ENCODE measurements at places on chromosomes 11 and 22. TPM values are rescaled to one million over a fixed set of nuclear protein-coding genes. Genes with fewer than 3 reads are reported as not detected.
A peak's percentile ranks its signal among the peaks of the same experiment; 100 is the strongest.

- H3K27me3 ChIP-seq: no peaks in the 10 kb centered on the region
- H3K36me3 ChIP-seq: peaks cover 5% of the 10 kb centered on the region
- no peak overlapping the region for H3K4me3 ChIP-seq
- H3K27ac ChIP-seq: no peak overlapping the region
These were observed 309.8 kb downstream of the TTC28 start for GRCh38 chr22:28369854-28370253.

ZNF214 gene
- total RNA-seq: 5.0 TPM

DNA sequence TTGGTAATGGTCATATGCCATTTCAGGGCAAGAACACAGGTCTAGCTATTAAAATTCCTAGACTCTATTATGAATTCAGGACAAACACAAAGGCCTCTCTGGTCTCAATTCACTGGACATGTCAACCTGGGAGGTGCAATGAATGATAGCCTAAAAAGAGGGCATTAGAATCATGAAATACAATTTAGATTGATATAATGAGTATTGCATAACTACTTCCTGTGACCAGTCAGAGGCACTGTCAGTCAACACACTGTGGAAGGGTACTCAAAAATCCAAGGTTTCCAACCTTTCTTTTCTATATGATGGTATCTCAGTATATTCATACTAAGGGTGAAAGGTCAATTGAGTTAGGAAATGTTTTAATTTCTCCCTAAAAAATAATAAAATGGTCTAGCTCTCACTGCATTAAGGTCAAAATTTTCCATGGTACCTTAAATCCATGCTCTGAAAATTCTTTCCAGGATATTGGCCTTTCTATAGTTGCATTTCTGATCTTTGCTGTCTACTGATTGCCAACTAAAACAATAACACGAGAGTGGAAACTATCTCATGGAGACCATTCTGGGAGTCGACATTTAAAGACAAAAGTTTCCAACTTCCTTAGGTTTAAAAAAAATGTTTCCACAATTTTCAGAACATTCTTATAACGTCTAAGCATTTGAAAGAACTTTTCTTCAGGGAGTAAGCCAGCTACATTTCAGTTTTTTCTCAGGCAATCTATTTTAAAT lies 81.7 kb upstream of the APOA1 start:
- DNase-seq: no peak
- no peaks in the 10 kb centered on the region for H3K4me1 ChIP-seq
- no peak overlapping the region for H3K4me3 ChIP-seq
- no peaks in the 10 kb centered on the region for H3K27me3 ChIP-seq
- no peak overlapping the region for H3K27ac ChIP-seq

DNA sequence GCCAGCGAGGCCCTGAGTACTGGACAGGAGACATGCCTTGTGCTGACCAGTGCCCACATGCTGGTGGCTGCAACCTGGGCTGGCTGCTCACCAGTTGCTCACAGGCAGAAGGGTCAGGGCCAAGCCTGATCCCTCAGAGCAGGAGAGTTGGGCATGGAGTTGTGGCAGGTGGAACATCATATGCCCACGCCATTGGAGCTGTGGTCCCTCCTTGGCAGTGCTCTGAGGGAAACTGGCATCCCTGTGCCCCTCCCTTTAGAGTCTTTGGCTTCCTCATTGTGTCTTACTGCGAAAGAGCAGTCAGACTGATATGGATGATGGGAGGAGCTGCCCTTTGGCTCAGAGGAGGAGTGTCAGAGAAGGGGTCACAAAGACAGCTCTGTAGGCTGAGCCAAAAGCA lies 3.1 kb upstream of the MYEOV start:
- no peak for DNase-seq
- no peak overlapping the region for H3K27ac ChIP-seq
- H3K36me3 ChIP-seq: no peaks in the 10 kb centered on the region
- H3K4me3 ChIP-seq: no peak overlapping the region
- H3K27me3 ChIP-seq: no peaks in the 10 kb centered on the region

BTBD18 gene
- total RNA-seq: not detected

GRCh38 chr11:128689591-128689947 lies 4.3 kb upstream of the FLI1 start:
- no peak for DNase-seq
- no peak overlapping the region for H3K27ac ChIP-seq
- peaks cover 88% of the 10 kb centered on the region for H3K27me3 ChIP-seq
- peak overlapping the region; percentile 28 for H3K4me3 ChIP-seq

GRCh38 chr11:40104941-40105550 lies 1354.4 kb downstream of the LRRC4C start:
- H3K27me3 ChIP-seq: no peaks in the 10 kb centered on the region
- H3K36me3 ChIP-seq: no peaks in the 10 kb centered on the region
- no peak overlapping the region for H3K27ac ChIP-seq

DNA sequence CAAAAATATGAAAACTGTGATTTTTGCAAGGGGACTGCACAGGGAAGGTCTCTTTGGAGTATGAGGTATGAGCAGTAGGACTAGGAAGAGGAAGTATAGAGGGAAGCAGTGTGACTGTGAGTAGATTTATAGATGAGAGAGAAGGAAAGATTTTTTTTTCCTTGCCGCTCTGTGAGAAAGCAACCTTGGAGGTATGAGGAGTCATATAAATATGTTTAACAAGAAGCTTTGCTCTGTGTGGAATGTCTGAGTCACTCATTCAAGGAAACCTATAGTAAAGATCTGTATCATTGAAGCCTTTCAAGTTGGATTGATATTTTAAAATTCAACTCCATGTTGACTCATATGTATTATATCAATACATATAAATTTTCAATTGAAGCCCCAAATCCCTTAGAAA lies 26.2 kb downstream of the DNHD1 start:
- no peaks in the 10 kb centered on the region for H3K27me3 ChIP-seq
- no peak overlapping the region for H3K4me3 ChIP-seq
- DNase-seq: no peak
- H3K36me3 ChIP-seq: 0 out of 2 replicates have a peak, but pooled peaks cover 5% of the 10 kb centered on the region
- no peak overlapping the region for H3K27ac ChIP-seq

DNA sequence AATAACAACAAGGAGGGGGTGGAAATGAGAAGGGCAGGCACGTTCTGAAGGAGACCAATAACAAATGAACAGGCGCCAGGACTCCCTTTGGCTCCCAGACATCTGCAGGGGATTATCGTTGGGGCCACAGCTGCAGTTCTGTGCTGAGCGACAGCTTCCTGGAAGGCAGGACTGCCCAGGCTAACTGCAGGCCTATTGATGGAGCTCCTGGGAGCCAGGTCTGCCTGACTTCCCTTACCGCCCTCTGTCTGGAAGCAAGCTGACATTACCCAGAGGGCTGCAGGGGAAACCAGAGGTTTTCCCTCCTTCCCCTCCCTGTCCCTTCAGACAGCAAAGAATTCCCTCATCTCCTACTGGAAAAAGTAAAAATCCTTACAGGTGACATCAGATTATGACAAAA lies 5.0 kb downstream of the DRD2 start:
- no peaks in the 10 kb centered on the region for H3K36me3 ChIP-seq
- no peak for DNase-seq
- H3K27me3 ChIP-seq: peaks cover 2% of the 10 kb centered on the region

CSF2RB gene
- total RNA-seq: not detected

GRCh38 chr11:76756341-76756741 lies 26.8 kb upstream of the TSKU start:
- no peaks in the 10 kb centered on the region for H3K36me3 ChIP-seq
- DNase-seq: no peak
- no peaks in the 10 kb centered on the region for H3K27me3 ChIP-seq
- H3K4me1 ChIP-seq: no peaks in the 10 kb centered on the region
- H3K4me3 ChIP-seq: no peak overlapping the region
- no peak overlapping the region for H3K27ac ChIP-seq

VSIG10L2 gene
- not detected for total RNA-seq

GRCh38 chr11:134139303-134139872 lies 70.5 kb downstream of the JAM3 start:
- no peak overlapping the region for H3K4me3 ChIP-seq
- DNase-seq: no peak
- H3K27ac ChIP-seq: no peak overlapping the region
- no peaks in the 10 kb centered on the region for H3K27me3 ChIP-seq

DNA sequence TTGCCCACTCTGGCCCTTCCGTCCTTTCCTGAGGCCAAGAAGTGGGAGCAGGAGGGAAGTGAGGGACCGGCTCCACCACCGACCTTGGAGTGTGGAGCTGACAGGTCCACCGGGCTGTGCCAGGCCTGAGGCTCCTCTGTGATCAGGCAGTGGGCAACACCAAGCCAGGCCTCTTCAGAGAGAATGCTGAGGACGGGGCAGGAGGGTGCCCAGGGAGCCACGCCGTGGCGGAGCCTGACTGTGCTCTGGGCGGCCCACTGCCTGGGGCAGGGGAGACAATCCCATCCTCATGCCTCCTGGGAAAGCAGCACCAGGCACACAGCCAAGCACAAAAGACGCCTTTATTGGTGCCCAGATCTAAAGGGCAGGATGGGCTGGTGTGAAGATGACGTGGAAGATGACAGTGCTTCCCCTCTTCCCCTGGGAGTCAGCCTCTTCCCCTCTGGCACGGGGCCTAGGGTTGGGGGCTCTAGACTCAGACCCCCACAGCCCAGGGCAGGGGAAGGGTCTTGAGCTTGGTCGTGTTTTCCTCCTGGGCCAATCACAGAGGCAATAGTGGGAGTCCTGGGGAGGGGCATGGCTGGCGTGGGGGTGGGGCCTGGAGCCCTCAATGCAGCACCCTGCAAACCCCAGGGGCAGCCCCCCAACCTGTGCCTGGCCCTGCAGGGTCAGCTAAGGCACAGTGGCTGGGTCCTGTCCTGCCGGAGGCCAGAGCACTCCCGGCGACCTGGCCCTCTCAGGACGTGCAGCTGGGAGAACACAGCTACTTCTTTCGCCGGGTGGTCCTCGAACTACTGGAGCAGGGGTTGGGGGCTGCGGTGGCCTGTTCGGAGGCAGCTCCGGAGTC lies 4.7 kb downstream of the LMF2 start:
- H3K36me3 ChIP-seq: peaks cover 3% of the 10 kb centered on the region
- no peaks in the 10 kb centered on the region for H3K27me3 ChIP-seq
- H3K27ac ChIP-seq: no peak overlapping the region
- no peaks in the 10 kb centered on the region for H3K4me1 ChIP-seq

DNA sequence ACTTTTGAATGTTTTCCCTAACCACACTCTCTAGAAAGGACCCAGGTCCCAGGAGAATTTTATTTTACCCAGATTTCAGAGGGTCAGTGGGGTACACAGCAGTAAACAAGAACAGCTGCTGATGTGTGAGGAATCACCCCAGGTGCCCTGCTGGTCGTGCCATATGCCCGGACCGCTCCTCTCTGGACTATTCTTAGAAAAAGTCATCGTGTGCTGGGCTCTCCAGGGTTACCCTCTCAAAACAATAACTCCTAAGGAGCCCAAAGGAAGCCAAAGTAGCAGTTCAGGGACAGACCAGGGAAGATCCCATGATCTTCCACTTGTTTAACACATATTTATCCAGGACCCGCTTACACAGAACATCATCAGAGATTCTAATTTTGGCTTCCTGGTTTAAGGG lies 29.7 kb downstream of the LRP4 start:
- H3K4me1 ChIP-seq: no peaks in the 10 kb centered on the region
- no peak for DNase-seq
- H3K36me3 ChIP-seq: peaks cover 44% of the 10 kb centered on the region

PTS gene
- total RNA-seq: 45.9 TPM

TIMP3 gene
- 0.86 TPM for total RNA-seq

KRTAP5-9 gene
- not detected for total RNA-seq

DNA sequence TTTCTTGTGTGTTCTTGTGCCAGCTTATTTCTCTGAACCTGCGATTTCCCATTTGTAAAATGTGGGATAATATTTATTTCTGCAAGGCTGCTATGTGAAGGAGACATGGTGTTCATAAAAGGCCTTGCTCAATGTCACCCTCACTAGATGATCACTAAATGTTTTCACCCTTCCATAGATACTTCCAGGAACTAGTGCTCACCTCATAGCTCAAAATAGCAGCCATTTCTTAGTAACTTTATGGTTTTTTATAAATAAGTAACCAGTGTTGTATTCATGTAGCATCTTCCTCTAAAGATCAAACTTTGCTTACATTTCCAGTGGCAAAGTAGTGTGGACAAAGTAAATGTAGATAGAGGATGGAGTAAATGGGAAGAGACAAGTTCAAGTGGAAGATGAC lies 23.8 kb downstream of the SYTL2 start:
- DNase-seq: no peak
- no peak overlapping the region for H3K4me3 ChIP-seq
- H3K4me1 ChIP-seq: no peaks in the 10 kb centered on the region

DNA sequence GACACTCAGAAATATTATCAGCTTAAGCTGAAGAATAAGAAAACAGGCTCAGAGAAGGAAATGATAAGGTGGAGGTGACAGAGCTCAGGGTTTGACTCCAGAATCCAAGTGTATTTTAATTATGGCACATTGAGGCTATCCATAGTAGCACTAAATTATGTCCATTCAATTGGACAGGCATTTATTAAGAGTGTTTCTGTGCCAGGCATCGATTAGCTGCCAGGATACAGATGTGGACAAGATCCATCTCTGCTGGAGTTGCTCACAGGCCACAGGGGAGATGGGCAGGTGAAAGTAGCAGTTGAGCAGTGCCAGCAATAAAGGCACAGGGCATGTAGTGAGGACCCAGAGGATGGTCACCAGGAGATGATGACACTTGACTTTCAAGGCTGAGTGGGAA lies 592.5 kb downstream of the INSC start:
- H3K4me3 ChIP-seq: no peak overlapping the region
- DNase-seq: no peak
- no peak overlapping the region for H3K27ac ChIP-seq

DNA sequence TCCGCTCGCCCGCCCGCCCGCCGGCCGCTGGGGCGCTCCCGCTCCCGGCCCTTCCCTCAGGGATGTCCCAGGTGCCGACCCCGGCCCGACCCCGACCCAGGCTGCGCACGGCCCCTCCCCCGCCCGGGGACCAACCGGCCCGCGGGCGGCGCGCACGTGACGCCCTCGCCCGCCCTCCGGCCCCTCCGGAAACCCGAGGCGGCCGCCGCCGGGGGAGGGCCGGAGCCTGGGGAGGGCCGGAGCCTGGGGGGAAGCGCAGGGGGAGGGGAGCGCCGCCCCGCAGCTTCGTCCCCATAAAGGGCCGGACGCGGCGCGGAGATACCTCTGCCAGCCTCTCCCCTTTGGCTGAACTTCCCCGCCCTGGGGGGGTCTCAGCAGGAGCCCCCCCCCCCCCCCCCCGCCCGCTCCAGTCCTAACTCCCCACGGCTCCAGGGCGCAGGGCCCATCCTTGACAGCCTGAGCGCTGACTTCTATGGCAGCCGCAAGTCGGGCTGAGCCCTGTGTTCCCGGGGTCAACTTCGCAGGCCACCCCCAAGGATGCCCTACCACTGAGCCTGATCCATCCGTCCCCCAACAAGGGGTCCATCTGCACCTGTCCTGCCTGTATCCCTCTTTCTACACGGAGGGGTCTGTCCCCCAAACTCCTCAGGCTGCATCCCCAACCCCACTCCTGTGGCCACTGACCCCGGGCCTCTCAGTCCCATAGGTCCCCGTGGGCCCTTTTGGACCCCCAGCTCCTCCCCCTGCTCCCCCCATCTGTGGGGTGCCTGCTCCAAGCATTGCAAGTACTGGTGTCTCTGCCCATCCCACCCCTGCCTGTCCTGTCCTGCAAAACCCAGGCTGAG lies at the start of gene MAPK12:
Gene MAPK12 (minus strand): TSS at position 69 of the 845 bp plus-strand sequence. CDS start 174 bp downstream, outside the sequence.
- DNase-seq: peak; percentile 63
- no peaks in the 10 kb centered on the region for H3K36me3 ChIP-seq
- H3K27ac ChIP-seq: no peak within 1 kb of the TSS
- H3K4me3 ChIP-seq: peak within 1 kb of the TSS; percentile 63
- no peaks in the 10 kb centered on the region for H3K27me3 ChIP-seq
- H3K4me1 ChIP-seq: no peaks in the 10 kb centered on the region

TIMM8B gene
- total RNA-seq: 86.3 TPM

GRCh38 chr22:43427296-43428004 lies 15.6 kb downstream of the MPPED1 start:
- H3K27me3 ChIP-seq: no peaks in the 10 kb centered on the region
- no peak for DNase-seq
- no peak overlapping the region for H3K27ac ChIP-seq
- no peaks in the 10 kb centered on the region for H3K4me1 ChIP-seq
- no peaks in the 10 kb centered on the region for H3K36me3 ChIP-seq

- peaks cover 6% of the 10 kb centered on the region for H3K36me3 ChIP-seq
- no peak for DNase-seq
These were observed 435.9 kb upstream of the FAT3 start for GRCh38 chr11:91788764-91789163.

Data from H9 (cell line).